ENCODE measurements at places on chromosomes 7 and 10.

- no peak for DNase-seq
Measured at GRCh38 chr10:48802611-48803071, 118.0 kb downstream of the WDFY4 start.

DNA sequence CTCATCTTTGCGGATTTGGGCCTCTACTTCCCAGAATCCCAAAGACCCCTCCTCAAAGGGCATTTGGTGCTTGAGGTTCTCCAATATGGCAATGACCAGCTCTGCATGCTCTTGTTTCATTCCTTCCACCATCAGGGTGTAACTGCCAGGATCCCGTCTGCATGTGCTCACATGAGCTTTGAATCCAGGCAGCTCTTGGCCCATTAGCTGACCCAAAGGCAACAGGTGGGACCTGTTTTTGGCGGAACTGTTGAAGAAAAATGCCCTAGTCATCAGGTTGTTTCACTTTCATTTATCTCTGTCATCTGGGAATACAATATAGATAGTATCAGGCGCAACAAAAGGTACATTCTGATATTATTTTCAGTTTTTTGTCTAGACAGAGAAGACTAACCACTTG, 159.1 kb upstream of the TCF7L2 start:
- DNase-seq, result no peak

- DNase-seq, result no peak
Measured at GRCh38 chr7:156607332-156608172, 33.0 kb upstream of the RNF32 start.

DNA sequence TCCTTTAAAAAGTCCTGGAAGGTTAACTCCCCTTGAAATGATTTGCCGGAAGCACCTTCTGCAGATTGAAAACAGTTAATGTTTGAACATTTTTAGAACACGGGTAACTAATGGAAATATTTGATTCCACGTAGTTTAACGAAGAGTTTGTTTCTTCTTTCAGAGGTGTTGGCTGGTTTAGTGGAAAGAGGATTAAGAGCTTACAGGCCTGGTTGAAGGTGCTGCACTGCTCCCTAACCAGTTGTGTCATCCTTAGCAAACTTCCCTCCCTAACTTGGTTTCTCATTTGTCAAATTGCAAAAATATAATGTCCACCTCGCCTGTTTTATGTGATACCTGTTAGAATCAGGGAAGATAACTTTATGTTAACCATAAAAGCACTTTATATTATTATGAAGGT, 243.0 kb upstream of the FZD8 start:
- no peak for DNase-seq

DNA sequence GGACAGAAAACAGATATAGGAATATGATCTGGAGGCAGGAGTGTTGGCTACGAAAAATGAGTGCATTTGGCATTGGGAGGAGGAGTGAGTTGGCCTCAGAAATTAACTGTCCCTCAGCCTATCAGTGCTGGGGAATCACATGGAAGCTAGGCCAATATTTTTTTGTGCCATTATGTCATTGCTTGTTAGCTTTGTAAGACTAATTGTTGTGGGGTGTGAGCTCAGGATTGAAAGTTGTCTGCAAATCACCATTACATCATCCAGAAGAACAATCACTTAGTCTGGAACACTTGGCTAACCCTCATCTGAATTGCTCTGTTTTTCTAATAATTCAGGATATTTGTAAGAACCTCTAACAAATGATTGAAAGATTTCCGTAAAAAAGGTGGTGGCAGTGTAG, 45.2 kb upstream of the SEMA3D start:
- DNase-seq, result no peak

- DNase-seq, result no peak
Measured at GRCh38 chr10:72913287-72913686, 19.7 kb downstream of the OIT3 start.

- DNase-seq, result no peak
Measured at GRCh38 chr7:154928136-154929005, 74.6 kb downstream of the PAXIP1 start.
